Epithelial cell of umbilical artery (primary cell): ENCODE measurements at places on chromosomes 7 and 10. TPM values are rescaled to one million over a fixed set of nuclear protein-coding genes. Genes with fewer than 3 reads are reported as not detected.

The SPDYE6 gene
- not detected in 2 replicates for total RNA-seq

The PILRA gene
- total RNA-seq: not detected in 2 replicates

The OPN1SW gene
- not detected in 2 replicates for total RNA-seq

The PCDH15 gene
- total RNA-seq: 0.30 TPM in 1 of 2 replicates, not detected in the other

The ECHDC3 gene
- 2.6 and 16.3 TPM in 2 replicates for total RNA-seq

The TM9SF3 gene
- 119 and 174 TPM in 2 replicates for total RNA-seq

The NPTX2 gene
- 0.91 and 2.6 TPM in 2 replicates for total RNA-seq

The CUEDC2 gene
- total RNA-seq: 70.5 and 73.1 TPM in 2 replicates

The HTR5A gene
- total RNA-seq: not detected in 2 replicates

The MRPS17 gene
- total RNA-seq: 23.7 and 33.3 TPM in 2 replicates

The LIPK gene
- total RNA-seq: not detected in 2 replicates

The THSD7A gene
- total RNA-seq: 14.3 and 15.5 TPM in 2 replicates

The GALNT17 gene
- total RNA-seq: not detected in 2 replicates

The SFRP5 gene
- total RNA-seq: not detected in 2 replicates

The HABP2 gene
- not detected in 2 replicates for total RNA-seq

The XRCC2 gene
- 4.4 and 4.5 TPM in 2 replicates for total RNA-seq
